Lower lobe of right lung (tissue), 2 donors: ENCODE measurements at places on chromosomes 4 and X.

DNA sequence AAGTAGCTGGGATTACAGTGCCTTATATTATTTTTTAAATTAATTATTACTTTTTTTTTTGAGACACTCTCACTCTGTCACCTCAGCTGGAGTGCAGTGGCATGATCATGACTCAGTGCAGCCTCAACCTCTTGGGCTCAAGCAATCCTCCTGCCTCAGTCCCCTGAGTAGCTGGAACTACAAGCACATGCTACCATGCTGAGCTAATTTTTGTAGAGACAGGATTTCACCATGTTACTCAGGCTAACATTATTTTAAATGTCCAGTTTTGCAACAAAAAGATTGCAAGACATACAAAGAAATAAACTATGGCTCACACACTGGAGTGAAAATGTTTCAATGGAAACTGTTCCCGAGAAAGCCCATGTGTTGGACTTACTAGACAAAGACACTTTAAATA lies 59.2 kb downstream of the MND1 start:
- DNase-seq: no peak

GRCh38 chrX:38626296-38626695 lies 65.0 kb downstream of the TSPAN7 start:
- DNase-seq: no peak

- no peak for DNase-seq
Observed at GRCh38 chr4:76610751-76611547, 175.9 kb downstream of the SHROOM3 start.

DNA sequence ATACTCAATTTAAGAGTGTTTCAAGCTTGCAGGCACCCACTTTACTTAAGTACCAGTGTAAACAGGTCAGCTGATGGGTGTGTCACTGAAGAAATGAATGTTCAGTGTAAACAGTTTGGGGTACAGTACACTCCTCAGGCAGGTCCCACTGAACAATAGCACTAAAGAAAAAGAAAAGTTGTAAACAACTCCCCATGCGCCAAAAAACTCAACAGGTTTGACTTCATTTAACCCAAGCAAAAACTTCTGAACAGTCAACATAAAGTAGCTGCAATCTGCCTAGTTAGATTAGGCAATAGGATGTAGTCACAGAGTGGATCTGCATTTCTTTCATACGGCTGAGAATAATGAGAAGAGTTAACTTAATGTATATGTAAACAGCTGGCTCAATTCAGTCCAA lies 93.2 kb downstream of the FAM13A start:
- no peak for DNase-seq

- DNase-seq: no peak
Observed at GRCh38 chrX:40055495-40055894, 42.3 kb downstream of the BCOR start.

- DNase-seq: no peak
Observed at GRCh38 chr4:74056114-74056857, 17.8 kb upstream of the CXCL3 start.

GRCh38 chr4:182770996-182771514 lies 146.1 kb downstream of the DCTD start:
- DNase-seq: no peak

DNA sequence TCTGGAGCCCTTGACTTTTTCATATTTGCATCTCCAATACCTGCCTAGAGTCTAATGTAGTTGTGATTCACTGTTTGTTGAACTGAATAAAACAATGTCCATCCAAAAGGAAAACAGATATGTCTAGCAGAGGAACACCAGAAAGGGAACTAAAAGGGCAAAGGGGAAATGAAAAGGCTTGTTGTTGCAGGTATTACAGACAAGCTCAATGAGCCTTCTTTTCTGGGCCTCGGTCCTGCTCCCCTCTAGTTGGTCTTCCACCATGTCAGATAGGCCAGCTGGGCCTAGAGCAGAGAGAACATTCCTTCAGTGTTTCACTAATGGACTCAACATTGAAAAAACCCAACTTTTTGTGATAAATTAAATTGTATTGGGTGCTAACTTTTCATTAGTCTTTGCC lies 55.4 kb downstream of the ZFX start:
- no peak for DNase-seq

DNA sequence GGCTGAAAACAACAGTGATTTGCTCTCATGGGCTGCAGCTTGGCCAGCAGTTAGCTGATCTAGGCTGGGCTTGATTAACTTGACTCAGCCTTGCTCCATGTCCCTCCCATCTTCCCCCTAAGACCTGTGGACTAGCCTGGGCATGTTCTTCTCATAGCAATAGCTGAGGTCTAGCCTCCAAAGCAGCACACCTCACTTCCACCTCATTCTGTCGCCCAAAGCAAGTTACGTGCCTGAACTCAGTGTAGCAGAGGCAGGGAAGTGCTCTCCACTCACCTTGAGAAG lies 62.2 kb downstream of the EVC start:
- no peak for DNase-seq

DNA sequence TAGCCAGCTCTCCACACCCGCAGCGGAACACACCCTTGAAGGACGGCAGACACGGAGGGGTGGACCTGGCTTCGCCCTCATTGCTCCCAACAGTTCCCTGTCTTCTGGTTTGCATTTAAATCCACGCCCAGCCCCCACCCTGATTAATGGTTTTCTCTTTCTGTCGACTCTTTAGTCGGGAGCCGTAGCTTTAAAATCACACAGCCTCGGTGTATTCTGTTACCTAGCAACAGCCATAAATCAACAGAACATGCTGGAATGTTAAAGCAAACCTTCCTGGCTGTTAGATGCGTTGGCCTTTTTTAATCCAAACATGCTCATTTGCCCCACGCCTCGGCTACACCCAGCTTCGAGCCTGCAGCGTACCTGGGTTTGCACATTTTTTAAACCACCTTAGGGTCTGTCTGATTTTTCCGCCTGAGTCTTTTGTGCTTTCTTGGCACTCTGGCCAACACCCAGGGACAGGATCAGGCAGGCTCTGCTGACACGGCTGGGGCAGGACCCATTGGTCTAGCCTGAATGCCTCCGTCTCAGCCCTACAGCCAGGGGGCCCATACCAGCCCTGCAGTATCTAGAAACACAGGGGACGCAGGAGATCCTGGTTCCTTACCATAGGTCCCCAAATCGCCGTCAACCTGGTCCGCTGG lies 21.4 kb upstream of the PPP2R2C start:
- no peak for DNase-seq

- DNase-seq: no peak
Observed at GRCh38 chrX:18558799-18559198, 113.1 kb downstream of the RS1 start.

DNA sequence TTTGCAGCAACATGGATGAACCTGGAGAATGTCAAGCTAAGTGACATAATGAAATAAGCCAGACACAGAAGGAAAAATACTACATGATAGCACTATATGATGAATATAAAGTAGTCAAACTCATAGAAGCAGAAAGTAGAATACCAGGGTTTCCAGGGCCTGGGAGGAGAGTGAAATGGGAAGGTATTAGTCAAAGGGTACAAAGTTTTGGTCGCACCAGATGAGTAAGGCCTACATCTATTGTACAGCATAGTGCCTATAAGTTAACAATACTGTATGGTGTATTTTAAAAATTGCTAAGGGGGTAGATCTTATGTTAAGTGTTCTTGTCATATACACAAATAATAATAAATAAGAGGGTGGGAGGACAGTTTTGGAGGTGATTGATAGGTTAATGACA lies 41.5 kb downstream of the ENOX2 start:
- DNase-seq: no peak

DNA sequence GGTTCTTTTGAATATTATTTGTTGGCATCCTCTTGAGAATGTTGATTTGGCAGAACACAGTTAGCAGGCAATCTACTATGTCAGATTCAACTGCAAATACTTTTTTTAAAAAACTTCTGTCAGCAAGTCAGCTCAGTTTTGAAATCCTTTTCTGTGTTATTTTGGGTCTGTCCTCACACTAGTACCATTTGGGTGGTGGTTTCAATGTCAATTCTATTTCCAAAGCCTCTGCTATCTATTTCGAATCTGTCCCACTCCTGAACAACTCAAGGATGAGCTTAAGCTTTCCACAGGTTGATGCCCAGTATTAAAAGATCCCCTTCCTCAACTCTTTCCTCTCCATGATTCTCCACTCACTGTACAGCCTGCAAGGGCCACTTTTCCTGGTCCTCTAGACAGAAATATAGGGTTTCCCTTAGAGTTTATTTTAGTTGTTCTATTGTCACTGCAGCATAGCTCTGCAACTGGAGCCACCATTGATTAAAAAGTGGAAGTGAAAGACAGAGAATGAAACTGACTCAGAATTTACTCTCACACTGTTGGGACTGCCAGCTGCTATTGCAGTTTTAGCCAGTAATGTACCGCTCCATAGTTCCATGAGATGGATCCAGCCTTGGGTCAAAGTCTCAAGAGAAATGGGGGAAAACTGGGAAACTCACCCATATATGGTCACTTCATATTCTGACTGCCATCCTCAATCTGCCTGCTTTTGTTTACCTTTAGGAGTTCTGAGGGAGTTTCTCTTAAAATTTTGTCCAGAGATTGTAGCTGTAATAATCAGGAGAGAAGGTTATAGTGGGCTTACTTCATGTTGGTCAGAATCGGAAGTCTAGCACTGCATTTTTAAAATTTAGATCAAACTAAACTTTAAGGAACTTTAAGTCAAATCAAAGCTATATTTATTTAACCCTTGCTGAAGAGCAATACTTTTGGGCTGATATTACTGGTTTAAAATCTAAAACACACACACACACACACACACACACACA lies 14.6 kb downstream of the HDX start:
- no peak for DNase-seq

DNA sequence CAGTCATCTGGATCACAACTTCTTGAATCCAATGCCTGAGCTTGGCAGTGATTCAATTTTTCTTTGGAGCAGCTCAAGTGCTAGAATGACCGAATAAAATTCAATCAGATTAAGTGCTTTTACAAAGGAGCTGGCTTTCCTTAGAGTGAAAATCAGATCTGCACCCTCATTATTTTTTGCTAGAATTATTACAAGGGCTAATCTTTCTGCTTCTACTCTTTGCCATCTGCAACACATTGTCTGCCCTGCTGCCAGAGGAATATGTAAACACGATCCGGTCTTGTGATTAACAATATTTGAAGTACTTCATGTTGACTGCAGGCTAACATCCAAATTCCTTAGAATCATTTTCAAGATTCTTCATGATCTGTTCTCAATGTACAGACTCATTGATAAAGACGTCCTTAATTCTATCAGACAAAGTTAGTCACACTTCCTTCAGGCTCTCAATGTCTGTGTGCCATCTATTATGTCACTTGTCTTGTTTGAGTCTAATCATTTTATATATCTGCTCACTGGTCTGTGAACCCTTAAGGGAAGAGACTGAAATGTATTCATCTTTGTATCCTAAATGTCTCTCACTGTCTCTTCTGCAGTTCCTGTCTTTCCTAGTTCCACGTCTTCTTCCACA lies 531.2 kb downstream of the GALNTL6 start:
- no peak for DNase-seq
